Brain pericyte (primary cell): ENCODE measurements at places on chromosomes 12 and 14.

- peak; percentile 49 for DNase-seq
Measured at GRCh38 chr14:102280376-102280962, 24.5 kb downstream of the MOK start.

- no peak for DNase-seq
Measured at GRCh38 chr14:50001151-50001998, 108.5 kb downstream of the ARF6 start.

GRCh38 chr12:13173012-13173932 lies 23.3 kb upstream of the EMP1 start:
- DNase-seq, result peak; percentile 26

DNA sequence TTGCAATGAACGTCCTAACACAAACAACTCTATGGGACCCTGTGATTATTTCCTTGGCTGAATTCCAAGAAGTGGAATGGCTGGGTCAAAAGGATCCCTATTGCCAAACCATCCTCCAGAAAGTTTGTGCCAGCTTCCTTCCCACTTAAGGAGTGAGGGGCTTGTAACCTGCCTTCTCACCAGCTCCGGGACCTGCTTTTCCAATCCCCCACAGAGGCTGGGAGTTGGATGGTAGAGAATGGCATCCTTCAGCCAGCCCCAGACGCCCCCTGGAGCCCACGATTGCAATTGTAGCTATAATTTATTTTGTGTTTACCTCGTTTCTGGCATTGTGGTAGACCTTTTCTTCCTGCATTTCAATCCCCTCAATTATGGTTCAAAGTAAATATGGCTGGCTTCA lies 9.7 kb upstream of the ZDHHC22 start:
- no peak for DNase-seq

- no peak for DNase-seq
Measured at GRCh38 chr12:128783129-128783574, 40.6 kb downstream of the SLC15A4 start.

DNA sequence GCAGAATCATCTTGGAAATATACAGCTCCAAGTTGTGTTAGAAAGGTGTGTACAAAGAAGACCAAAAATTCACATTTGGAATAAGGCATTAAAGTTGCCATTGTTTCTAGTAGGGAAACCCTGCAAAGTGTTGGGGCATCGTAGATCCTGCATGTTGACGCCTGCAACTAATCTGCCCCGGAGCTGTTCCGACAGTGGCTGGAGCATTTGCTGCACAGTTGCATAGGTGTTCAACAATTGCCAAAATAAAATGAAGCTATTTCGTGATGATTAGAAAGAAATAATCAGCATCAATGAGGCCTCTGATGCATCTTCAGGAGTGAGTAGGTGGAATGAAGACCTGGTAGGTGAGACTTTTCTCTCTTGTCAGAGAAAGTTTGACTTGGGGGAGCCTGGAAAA lies 47.3 kb downstream of the DAD1 start:
- DNase-seq, result no peak

- no peak for DNase-seq
Measured at GRCh38 chr14:90755661-90756304, 60.4 kb downstream of the TTC7B start.

GRCh38 chr12:84874825-84875139 lies 37.8 kb downstream of the SLC6A15 start:
- no peak for DNase-seq

DNA sequence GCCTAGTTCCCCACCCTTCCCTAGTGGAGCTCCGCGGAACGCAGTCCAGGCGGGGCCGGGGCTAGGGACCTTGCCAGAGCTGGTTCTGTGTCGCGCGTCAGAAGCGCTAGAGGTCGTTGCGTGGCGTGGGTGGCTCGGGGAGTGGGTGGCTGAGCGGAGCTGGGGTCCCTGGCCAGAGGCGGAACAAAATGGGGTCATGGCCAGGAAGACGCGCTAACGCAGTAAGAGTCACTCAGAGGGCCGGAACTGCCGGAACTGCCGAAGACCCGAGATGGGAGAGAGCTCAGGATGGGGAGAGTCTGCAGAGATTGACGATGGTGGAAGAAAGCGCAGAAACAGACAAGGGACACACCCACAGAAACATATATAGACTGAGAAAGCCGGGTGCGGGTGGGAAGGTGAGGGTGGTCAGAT lies 4.8 kb downstream of the DGKA start:
- DNase-seq, result no peak

GRCh38 chr12:106527356-106527755 lies 55.4 kb upstream of the RFX4 start:
- DNase-seq, result no peak

DNA sequence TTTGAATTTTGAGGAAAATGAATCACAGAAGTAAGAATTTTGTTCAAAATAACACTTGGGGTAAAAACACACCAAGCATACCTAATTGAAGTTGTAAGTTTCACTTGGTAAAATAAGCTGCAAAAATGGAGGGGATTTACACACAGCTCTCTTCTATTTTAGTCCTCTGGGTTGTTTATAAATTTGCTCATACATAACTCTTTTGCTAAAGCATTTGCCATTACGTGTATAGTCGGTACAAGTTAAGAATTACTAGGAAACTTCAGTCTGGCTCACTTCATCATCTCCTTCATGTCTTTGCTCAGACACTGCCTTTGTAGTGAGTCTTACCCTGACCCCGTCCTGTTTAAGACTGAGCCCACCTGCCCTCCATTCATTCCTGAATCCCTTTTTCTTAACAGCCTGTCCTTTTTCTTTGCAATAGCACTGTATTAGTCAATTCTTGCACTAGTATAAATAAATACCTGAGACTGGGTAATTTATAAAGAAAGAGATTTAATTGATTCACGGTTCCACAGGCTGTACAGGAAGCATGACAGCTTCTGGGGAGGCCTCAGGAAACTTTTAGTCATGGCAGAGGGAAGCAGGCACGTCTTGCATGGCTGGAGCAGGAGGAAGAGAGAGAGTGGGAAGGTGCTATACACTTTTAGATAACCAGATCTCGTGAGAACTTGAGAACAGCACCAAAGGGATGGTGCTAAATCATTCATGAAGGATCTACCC lies 451.1 kb downstream of the PCNX1 start:
- no peak for DNase-seq

GRCh38 chr12:2482938-2483660 lies 311.7 kb upstream of the FKBP4 start:
- no peak for DNase-seq

DNA sequence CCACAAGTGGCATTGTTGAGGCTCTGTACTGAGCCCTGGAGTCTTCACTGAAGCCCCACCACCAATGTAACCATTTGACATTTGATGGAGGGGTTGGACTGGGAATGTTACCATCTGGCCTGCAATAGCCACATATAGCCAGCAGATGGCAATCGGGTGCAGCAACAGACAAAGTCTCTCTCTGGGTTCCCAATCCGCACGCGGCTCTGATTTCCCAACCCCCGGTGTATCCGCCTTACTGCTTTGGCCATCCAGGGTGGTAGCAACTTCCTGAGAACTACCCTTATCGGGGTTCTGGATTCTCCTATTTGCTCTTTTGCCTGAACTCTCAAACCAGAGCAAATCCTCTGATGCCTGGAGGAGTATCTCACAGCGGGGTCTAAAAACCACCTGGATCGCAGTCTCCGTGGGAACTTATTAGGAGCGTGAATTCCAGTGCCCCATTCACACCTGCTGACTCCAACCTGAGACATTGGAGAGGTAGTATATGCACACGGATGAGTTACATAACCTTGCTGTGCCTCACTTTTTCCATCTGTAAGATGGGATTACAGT lies 14.2 kb downstream of the VRTN start:
- peak; percentile 8 for DNase-seq

DNA sequence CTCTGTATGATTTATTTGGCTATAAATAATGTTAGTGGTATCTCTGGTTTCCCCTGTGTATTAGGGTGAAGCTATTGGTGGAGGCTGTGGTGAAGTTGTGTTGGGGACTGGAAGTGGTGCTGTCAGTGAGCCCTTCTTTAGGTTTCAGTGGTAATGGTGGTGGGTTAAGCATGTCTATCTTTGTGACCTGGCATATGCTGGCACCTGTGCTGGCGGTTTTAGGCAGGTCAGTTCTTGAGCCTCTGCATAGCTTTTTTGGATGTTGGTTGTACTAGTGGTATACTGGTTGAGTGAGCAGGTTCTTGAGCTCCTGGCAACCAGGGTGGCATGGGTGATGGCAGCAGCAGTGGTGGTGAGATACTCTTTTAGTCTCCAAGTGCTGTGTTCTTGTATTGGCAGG lies 161.9 kb upstream of the CAND1 start:
- DNase-seq, result no peak

DNA sequence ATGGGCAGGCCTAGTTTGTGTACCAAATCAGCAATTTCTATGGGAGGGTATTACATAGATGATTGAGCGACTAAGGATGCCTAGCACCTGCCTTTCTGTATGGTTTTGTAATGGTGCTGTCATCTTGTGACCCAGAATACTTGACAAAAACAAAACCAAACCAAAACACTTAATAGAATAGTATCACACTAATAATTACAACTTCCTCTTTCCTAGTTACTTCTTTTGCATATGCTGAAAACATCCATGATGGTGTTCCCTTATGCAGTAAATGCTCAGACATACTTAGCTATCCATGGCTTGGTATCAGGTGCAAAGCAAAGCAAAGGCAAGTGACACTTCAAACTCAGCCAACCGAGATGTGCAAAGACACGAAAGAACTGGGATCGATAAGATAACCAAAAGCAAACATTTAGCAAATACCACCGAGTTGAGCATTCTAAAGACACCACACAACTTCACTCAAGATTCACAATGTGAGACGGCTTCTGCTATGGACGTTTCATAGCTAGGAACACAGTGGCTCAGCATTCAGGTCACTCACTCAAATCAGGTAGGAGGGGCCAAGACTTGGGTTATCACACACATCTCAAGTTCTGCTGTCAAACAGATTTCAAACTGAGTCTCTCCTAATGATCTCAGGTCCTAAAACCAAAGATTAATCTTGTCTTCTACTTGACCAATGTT lies 24.3 kb downstream of the PPP1CC start:
- DNase-seq, result no peak
